ENCODE measurements at places on chromosomes 6 and 20.

GRCh38 chr20:45365444-45365970 is 2.6 kb downstream of the SYS1 start:
- no peak for DNase-seq

DNA sequence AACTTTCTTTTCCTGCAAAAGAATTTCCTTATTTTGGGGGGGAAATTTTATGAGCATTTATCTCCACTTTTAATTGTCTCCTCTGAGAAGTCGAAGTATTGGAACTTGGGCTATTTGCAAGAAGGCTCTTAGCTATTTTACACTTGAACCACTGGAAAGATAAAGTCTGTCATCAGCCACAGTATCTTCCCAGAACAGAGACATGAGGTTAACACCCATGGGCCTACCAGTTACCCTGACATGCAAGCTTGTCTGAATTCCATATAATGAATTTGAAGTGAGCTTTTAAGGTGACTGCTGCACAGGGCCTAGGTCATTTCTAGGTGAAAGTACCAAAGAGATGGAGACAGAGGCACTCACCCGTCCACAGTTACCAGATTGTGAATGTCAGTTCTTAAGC is 193.1 kb downstream of the SIM1 start:
- no peak for DNase-seq

- no peak for DNase-seq
Measured at GRCh38 chr6:143647732-143648131, 30.0 kb upstream of the PHACTR2 start.

GRCh38 chr6:53159558-53159957 is 10.9 kb upstream of the GCM1 start:
- no peak for DNase-seq

DNA sequence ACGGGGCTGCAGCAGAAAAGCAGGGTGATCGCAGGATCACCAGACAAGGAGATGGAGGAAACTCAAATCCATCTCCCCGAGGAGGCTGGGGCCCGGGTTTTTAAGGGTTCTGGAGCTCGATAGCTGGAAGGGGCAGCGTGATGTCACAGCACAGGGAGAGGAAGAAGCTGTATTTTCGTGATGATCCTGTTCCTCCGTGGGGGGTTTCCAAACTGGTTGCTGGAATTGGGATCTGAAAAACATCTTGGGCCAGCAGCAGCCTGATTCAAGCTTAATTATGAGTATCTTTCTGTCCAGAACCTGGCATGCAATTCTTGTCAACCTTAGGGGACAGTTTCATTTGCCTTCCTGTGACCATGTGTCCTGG is 4.1 kb downstream of the CST7 start:
- no peak for DNase-seq

DNA sequence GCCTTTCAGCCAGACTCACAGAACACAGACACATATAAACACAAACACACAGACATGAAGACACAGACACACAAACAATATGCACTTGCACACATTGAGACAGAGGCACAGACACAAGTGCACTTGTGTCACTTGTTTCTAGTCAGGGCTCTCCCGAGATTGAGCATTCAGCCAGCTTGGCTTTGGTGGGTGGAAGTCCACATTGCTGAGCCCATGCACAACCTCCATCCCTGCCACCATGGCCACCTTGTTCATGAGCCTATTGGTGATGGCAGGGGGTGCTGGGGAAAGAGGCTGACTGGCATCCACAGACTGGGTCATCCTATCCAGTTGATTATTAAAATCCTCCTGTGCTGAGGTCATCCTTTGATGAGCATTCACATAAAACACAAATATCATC is 11.5 kb upstream of the CST7 start:
- no peak for DNase-seq

DNA sequence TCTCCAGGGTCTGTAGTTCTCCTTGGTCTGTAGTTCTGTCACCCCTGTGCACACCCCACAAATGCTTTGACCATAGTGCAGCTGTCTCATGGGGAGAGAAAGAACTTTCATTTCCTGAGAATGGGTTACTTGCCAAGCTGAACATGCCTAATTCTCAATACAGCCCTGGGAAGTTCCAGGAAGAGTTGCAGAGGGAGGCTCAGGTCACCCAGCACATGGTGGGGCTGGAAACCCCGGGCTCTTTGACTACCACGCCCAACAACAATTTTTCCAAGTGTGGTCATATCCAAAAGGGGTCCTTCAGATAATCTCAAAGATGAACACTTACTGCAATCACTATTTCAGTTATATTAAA is 2.2 kb upstream of the PTPRA start:
- DNase-seq: no peak

- no peak for DNase-seq
Measured at GRCh38 chr6:32885698-32886286, 31.8 kb downstream of the PSMB9 start.

All from T-helper 9 cell (primary cell).